Fibroblast of upper back skin (primary cell): ENCODE measurements at places on chromosomes 12 and 14.
A peak's percentile ranks its signal among the peaks of the same experiment; 100 is the strongest.

- no peak for DNase-seq
Measured at GRCh38 chr14:98548071-98548686, 723.8 kb downstream of the BCL11B start.

- DNase-seq, result no peak
Measured at GRCh38 chr12:97275728-97276590, 186.6 kb upstream of the RMST start.

- peak; percentile 60 for DNase-seq
Measured at GRCh38 chr12:60078026-60078425, 482.2 kb downstream of the SLC16A7 start.

GRCh38 chr12:95054206-95054605 is 19.2 kb downstream of the NR2C1 start:
- DNase-seq, result no peak

GRCh38 chr12:31246470-31246850 is 79.5 kb downstream of the SINHCAF start:
- peak; percentile 64 for DNase-seq

DNA sequence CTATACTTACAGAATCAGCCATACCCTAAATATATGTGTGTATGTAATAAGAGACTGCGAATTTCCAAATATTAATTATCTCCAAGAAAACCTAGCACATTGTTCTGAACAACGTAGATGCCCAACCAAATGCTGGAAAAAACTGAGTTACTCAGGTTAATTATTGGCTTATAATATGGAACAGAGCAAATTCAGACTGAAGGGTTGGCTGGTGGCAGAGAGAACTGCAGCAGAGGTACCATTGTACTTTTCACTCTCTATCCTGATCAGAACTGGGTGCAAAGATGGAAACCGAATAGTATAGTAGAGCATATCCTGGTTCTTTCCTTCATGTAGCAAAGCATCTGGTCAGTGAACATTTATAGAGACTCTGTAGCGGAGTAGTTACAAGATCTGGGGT is 185.7 kb downstream of the SLC2A13 start:
- no peak for DNase-seq

DNA sequence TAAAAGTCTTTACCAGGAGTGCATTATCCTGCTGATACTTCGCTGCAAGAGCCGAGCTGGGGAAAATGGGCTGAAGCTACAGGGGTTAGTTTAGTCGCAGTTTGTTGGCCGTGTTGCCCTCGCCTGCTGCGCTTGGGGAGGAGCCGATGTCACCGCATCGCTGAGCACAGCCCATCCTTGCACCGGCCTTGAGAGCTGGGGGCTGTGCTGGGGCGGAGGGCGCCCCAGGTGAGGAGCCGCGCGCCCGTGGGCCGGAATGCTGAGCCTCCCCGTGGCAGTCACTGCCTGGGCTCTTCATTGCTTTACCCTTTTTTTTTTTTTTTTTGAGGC is 50.0 kb downstream of the ADGRD1 start:
- DNase-seq, result no peak

- peak; percentile 64 for DNase-seq
Measured at GRCh38 chr14:77761205-77761931, 412 bp upstream of the SNW1 start.

- peak; percentile 6 for DNase-seq
Measured at GRCh38 chr14:54291491-54292191, 105.2 kb upstream of the CDKN3 start.
